Non-pigmented ciliary epithelial cell (primary cell): ENCODE measurements at places on chromosomes 3 and 15.
A peak's percentile ranks its signal among the peaks of the same experiment; 100 is the strongest.

DNA sequence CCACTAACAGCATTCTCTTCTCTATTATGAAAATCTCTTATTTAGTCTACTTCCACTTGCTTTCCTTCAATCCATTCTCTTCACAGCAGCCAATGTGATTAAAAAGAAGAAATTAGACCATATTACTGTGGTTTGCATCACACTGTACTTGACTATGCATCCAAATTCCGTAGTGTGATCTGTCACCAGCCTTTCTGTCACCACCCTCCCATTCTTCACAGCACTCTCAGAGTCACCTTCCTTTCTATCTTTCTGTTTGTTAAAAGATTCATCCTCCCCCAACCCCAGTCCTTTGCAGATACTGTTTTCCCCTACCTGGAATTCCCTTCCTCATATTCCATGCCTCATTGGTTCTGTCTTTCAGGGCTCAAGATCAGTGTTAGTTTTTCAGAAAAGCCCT is 55.0 kb upstream of the ABHD10 start:
- no peak for DNase-seq

DNA sequence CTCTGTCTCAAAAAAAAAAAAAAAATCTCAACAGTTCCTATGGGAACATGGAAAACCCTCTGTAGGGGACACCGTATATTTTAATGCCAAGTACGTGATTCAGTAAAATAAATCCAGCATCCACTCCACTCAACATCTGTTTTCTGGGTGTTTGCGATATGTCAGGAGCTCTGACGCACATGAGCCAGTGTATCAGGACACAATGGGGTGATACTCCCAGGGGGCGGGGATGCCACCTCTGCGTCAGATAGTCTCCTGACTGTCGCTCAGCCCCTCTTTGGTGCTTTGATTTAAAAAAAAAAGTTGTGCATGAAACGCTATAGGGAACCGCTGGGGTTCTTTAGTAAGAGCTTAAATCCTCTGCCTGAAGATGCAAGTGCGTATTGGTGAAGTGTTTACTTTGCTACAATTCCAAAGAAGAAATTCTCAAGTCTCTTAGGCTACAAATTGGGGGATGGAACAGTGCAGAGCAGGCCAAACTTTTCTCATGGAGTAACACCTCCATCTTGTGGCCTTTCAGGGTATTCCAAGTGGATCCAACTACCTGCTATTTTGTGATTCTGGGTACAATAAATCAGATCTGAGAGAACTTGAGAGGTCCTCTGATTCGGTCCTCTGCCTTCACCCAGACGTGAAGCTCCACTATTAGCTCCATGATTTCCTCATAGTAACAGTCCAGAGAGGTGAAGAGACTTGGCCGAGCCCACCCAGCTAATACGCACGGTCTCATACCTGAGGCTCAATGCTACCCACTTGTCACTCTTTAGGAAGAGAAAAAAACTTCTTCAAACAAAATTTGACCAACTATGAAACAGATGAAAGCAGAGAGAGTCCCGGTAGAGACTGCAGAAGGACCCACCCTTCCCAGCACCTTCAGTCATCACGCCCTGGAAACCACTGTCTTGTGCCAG is 9.3 kb upstream of the NR2E3 start:
- DNase-seq = peak; percentile 51

DNA sequence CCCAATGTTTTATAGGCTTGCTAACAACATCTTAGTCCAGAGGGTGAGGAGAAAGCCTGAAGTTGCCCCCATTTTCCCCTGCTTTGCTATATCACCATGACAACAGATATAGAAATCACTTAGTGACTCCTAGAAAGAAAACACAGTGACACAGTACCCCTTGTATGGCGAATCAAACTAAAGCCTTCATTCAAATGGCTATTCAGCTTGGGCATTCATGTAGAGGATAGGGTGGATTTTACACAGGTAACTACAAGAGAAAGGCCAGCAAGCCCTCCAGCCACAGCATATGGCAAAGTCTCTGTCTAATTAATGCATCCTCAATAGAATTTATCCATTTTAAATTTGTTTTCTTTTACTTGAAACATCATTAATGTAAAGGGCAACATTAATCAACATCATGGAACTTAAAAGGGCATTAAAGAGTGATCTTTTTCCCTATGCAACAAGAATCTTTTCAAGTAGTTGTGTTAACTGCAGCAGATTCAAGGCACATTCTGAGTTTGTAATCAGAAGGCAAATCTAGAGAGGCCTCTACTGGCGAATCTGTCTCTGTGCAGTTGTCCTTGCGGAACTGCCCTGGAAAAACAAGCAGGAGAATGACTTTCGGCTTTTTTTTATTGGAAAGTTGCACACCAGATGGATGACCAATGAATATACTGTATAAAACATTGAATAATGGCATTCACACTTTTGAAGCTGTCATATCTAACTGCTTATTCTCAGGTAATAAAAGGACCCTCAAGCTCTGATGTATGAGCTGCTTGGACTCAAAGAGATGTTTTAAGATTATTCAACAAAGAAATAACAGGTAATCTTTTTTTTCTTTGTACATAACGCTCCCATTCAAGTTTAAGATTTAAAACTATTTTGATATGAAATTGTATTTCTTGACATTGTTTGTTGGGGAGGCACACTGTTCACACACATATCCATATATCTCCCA is 621.7 kb upstream of the AGTR1 start:
- peak; percentile 43 for DNase-seq

- no peak for DNase-seq
Measured at GRCh38 chr15:52421029-52421428, 107.7 kb downstream of the MYO5A start.

DNA sequence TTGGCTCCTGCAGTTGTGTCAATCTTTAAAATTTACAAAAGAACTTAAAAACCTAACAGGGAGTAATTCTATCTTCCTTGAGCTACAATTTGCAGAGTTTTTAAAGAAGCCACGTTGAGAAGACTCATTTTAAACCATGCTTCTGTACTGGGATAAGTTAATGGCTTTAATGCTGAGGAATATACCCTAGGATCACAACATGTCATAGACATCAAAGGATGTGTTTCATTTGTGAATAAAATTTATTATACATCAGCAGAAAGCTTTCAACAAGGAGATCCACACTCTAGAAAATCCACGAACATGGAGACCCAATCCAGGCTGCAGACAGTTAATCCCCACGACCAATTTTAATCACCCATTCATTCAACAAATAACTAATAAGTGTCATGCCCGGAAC is 297.2 kb downstream of the MAGI1 start:
- DNase-seq = no peak

DNA sequence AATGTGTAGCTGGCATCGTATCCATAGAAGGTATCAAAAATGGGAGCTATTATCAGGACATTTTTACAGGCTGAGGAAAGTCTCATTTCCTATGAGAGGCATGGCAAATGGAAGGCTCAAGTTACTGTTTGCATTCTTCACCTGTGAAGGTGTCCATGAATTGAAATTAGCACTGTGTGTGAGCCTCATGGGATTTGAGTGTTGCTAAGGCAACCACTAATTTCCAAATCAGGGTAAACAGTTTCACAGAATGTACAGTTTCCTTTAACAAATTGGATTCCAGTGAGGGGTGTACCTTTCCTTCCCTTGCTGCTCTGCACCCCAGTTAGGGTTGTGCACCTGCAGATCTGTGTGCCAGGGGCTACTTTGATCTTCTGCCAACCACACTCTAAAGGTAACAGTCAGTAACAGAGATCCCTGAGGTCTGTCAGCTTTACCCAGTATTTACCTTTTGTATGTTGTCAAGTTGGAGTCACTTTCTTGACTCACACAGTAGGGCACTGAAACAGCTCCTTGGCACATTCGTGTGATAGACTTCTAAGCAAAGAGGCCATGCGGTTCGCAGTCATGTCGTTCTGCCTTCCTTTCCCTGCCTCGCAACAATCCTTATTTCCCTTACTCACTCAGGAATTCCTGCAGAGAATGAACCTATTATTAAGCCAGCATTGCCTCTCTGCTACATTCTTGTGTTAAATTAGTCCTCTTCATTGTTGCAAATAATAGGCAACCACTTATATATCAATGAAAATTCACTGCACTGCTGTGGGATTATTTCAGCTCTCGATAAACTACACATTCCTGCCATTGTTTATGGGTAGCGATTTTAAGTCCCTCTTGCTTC is 129.8 kb upstream of the GBE1 start:
- no peak for DNase-seq

GRCh38 chr3:62187022-62187431 is 186.3 kb downstream of the FEZF2 start:
- DNase-seq = no peak

DNA sequence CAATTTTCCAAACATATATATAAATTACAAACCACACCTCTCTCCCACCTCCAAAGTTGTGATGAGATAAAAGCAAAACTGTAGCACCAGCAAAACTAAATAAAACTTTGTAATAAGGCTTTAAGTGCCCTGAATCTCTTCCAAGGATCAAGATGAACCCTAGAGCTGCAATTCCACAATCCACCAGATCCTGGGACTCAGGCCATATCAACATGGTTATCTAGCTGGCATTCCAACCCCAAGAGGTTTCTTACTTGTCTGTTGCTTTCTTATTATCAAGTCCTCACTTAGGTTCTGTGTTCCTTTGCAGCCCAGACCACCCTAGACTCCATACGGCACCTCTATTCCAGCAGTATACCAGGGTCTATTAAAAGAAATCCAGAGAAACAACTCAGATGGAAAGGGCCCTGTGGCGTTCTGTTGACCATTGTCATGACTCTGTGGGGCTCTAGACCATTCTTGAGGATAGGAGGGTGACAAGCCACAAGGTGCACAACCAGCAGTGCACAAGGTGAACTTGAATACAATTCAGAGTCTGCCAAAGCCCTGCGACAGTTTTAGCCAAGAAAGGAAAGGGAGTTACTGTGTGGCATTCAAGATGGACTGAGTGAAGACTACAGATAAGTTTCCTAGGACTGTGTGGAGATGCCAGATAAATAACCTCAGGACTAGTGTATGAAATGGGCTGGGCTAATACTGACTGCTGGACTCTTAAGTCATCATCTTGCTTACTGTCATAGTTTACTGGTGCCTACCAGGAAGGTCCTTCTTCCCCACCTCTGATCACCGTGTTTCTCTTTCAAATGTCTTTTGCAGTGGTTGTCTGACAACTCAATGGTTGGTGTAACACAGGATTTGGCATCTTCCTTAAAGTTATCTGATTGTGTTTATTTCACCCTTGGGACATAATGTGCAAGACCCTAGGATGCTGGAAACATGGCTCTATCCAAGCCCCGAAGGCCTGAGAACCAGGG is 27.2 kb downstream of the ACKR2 start:
- DNase-seq = no peak

GRCh38 chr3:140391061-140391460 is 286.8 kb upstream of the TRIM42 start:
- DNase-seq = no peak

GRCh38 chr3:112631257-112631656 is 9.7 kb downstream of the CCDC80 start:
- no peak for DNase-seq

DNA sequence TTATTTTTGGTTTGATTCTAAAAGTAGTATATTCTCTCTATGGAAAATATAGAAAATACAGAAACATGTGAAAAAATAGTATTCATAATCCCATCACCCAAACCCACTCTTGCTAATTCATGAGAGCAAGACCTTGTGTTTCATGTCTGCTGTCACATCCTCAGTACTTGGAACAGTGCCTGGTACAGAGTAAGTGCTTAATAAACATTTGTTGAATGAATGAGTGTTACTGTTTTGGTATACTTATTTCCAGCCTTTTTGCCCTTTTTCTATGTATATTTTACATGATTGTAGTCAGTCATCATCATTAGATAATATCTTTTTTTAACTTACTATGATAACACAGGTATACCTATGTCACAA is 59.3 kb downstream of the IL16 start:
- DNase-seq = no peak

- DNase-seq = no peak
Measured at GRCh38 chr15:94305133-94305532, 73.8 kb downstream of the MCTP2 start.

GRCh38 chr15:76468722-76469121 is 132.1 kb downstream of the ISL2 start:
- DNase-seq = no peak

GRCh38 chr3:123414973-123415775 is 33.7 kb downstream of the ADCY5 start:
- no peak for DNase-seq

- DNase-seq = no peak
Measured at GRCh38 chr3:111414531-111414930, 127.5 kb upstream of the CD96 start.

DNA sequence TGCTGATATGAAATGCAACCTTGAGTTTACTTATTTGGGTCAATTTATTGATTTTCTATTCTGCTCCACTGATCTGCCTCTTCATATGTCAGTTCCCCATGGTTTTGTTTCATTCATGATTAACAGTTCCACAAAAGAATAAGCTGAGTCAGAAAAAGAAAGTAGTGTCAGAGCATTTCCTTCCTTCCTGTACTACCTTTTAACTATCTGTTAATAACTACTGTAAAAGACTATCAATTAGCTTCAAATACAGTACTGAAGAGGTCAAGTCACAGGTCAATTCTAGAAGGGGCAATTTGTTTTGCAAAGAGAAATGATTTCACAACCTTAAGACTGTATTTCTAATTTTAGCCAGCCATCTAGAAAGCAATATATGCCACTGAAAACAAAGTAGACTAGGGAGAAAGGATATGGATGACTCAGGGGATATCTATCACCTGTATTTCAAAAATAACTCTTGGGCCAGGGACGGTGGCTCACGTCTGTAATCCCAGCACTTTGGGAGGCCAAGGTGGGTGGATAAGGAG is 129.5 kb downstream of the TFDP2 start:
- DNase-seq = no peak

DNA sequence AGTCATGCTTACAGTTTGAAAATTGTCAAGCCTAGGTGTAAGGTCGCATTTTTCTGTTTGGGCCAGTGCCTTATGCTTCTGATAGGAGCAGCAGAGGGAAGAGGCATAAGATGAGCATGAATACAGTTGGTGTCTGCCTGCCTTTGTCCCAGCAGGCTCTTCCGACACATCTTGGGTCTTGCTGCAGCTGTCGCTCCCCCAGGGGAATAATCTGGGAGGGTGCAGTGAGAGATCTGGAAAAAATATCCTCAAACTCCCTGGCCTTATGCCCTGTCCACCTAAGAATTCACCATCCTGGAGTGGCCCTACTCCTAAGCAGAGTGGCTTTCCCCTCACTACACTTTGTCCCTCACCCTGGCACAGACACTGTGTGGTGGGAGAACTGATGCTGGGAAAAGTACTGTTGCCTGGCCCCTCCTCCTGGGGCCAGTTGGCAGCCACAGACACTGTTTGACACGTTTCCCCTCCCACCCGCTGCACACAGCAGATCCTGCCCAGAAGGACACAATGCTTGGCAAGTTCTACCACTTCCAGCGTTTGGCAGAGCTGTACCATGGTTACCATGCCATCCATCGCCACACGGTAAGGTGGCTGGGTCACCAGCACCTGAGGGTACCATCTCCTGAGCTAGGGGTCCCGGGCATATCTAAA is 21.1 kb upstream of the RHO start:
- DNase-seq = no peak

- no peak for DNase-seq
Measured at GRCh38 chr15:68256675-68257450, 20.7 kb upstream of the FEM1B start.

- no peak for DNase-seq
Measured at GRCh38 chr15:41820791-41821423, 7.0 kb upstream of the JMJD7 start.
